ENCODE measurements at places on chromosomes 3 and 15. TPM values are rescaled to one million over a fixed set of nuclear protein-coding genes. Genes with fewer than 3 reads are reported as not detected.

DNA sequence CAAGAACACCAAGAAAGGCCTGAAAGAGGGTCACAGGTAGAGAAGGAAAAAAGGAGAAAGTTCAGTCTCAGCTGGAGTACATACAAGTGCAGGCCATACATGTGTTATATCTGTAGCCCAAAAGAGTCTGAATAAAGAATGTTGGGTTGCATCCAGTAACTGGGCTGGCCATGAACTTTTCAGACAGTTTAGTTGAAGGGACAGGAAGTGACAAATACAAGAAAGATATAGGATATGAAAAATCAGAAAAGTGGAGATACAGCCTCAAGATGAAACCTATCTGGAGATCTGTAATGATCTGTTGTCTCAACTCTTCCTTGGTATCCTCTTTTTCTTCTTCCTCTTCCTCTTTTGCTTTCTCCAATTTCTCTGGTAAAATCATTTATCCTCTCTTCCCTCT lies 671.7 kb downstream of the MECOM start:
- no peak overlapping the region for H3K27ac ChIP-seq
- H3K36me3 ChIP-seq: no peaks in the 10 kb centered on the region
- H3K4me1 ChIP-seq: no peaks in the 10 kb centered on the region
- H3K27me3 ChIP-seq: no peaks in the 10 kb centered on the region

DNA sequence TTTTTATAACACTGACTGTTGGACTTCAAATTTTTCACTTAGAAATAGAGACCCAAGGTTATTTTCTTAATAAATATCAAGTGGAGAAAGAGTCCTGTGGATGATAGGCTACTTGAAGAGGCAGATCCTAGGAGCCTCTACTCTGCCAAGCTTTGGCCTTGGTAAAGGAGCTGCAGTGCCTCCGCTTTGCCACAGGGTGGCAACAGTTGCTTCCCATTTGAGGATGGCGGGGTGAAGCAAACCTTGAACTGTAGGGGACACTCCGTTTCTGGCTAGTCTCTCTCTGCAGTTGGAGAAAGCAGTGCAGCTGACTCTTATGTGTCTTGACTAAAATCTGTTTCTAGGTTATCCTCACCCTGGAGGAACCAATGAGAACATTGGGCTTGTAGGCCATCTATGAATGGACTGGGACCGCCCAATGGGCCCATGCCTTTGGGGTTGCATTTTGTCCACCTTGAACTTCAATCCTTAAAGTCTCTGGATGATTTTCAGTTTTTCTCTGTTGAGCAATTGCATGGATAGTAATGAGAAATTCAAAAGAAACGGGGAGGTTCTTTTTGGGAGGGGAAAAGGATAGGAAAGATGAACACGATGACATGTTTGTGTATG lies 9.8 kb downstream of the SCG5 start:
- H3K36me3 ChIP-seq: no peaks in the 10 kb centered on the region
- no peak overlapping the region for H3K27ac ChIP-seq
- no peak overlapping the region for H3K4me3 ChIP-seq
- peak; percentile 42 for DNase-seq
- no peaks in the 10 kb centered on the region for H3K27me3 ChIP-seq

DNA sequence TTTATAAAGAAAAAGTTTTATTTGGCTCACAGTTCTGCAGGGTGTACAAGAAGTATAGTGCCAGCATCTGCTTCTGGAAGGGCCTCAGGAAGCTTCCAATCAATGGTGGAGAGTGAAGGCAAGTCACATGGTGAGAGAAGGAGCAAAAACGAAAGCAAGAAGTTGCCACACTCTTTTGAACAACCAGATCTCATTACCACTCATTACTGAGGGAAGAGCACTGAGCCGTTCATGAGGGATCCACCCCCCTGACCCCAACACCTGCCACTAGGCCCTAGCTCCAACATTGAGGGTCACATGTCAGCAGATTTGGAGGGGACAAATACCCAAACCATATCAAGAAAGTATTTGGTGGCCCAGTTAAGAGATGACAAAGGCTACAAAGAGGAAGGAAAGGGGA lies 239.3 kb upstream of the UBE2E1 start:
- H3K4me3 ChIP-seq: no peak overlapping the region
- H3K27ac ChIP-seq: no peak overlapping the region
- no peaks in the 10 kb centered on the region for H3K36me3 ChIP-seq
- DNase-seq: no peak

- no peaks in the 10 kb centered on the region for H3K4me1 ChIP-seq
- DNase-seq: no peak
- H3K27ac ChIP-seq: no peak overlapping the region
- H3K4me3 ChIP-seq: no peak overlapping the region
Measured at GRCh38 chr3:60176614-60177013, 1074.6 kb downstream of the FHIT start.

GRCh38 chr3:88596451-88596850 lies 446.7 kb downstream of the C3orf38 start:
- H3K27me3 ChIP-seq: no peaks in the 10 kb centered on the region
- H3K4me3 ChIP-seq: no peak overlapping the region
- no peaks in the 10 kb centered on the region for H3K4me1 ChIP-seq
- DNase-seq: no peak

FOXB1 gene
- total RNA-seq: not detected
